ENCODE measurements at places on chromosomes 4 and X.

DNA sequence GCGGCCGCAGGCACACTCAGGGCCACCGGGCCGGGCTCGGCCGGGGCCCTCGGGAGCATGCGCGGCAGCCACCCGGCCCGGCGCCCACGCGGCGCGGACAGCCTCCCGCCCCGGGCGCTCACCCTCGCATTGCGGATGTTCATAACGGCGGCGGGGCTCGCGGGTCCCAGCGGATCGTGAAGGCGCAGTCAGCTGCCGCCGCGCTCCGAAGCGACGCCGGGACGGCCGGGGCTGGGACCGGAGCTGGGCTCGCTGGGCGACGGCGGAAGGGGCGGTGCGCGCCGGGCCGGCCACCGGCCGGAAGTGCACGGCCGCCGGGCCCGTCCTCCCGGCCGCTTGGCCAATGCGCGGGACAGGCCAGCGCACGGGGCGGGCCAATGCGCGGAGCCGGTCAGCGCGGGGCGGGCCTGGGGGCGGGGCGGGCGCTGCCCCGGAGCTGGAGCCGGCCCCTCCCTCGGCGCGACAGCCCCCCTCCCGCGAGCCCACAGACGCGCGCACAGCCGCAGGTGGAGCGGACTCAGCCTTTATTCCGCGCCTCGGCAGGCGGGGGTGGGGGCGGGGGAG lies at the start of gene NAA10:
NAA10 (minus strand) TSS at position 276 of the 564 bp plus-strand sequence; CDS start at position 143, 133 bp downstream.
- peak; percentile 28 for DNase-seq

DNA sequence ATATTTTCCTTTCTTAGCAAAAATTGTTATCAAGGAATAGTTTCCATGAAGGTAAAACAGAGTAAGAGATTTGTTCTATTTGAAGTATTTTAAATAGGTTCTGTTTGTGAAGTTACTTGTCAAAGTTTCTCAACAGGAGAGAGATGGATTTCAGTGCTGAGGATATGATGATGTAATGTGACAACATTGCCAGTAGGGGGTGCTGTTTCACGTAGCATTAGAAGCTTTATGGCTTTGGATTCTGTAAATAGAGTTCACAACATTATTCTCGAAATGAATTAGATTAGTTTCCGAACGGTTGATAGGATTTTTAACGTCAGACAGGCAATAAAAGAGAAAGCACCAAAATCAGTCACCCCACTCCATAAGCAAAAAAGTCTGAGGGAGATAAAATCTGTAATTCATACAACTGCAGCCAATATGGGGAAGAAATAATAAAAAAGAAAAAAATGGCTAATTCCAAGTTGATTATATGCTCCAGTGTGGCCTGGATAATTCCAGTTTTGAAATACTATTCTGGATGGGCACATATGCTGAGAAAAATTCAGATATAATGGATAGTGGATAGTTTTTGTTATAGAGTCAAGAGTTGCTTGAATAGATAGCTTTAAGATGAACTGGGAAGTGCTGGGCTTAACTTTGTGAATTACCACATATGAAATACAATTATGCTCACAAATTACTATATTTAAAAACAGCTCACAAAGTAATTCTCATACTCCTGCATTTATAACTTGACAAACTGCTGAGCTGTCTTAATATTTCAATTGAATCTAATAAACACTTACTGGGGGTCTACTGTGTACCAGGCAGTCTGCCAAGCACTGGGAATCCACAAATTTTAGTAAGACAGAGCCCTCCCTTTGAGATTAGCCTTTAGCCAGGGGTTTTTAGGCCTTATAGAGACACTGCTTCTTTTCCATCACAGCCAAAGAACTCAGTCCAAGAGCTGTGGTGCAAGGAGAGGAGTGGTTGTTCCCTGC lies 109.1 kb downstream of the GPAT3 start:
- peak; percentile 6 for DNase-seq

DNA sequence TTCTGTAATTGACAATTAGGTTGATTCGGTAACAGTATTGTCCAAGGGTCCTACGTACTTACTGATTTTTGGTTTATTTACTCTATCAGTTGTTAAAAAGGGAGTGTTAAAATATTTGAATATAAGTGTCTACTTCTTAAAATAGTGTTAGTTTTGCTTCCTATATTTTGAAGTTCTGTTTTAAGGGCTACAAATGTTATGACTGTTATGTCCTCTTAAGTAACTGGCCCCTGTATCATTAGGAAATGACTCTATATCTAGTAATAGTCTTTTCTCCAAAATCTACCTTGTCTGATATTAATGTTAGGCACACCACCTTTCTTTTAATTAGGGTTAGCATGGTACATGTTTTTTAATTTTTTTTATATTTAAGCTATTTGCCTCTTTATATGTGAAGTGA lies 30.1 kb downstream of the ANKRD50 start:
- no peak for DNase-seq

DNA sequence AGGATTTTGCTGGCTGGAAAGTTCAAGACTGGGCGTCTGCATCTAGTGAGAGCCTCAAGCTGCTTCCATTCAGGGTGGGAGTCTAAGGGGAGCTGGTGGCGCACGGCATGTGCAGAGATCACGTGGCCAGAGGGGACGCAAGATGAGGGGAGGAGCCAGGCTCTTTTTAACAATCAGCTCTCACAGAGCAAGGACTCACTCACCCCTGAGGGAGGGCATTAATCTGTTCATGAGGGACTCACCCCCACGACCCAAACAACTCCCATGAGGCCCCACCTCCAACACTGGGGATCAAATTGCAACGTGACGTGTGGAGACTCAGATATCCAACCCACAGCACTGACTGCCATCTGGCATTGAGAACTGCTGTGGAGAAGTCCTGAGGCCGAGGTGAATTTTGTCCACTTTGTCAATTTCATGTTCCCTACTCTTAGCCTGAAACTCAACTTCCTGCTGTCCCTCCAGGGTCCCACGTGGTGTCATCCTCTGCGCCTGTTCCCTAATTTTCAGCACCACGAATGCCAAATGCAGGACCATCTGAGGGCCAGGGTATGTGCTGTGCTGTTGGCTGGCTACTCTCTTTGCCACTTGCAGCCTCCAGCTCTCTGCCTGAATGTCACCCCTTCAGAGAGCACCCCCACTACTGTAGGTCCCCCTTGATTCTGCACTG lies 5.6 kb downstream of the ZFP92 start:
- no peak for DNase-seq

GRCh38 chr4:1383728-1384591 lies 22.3 kb downstream of the NKX1-1 start:
- no peak for DNase-seq

DNA sequence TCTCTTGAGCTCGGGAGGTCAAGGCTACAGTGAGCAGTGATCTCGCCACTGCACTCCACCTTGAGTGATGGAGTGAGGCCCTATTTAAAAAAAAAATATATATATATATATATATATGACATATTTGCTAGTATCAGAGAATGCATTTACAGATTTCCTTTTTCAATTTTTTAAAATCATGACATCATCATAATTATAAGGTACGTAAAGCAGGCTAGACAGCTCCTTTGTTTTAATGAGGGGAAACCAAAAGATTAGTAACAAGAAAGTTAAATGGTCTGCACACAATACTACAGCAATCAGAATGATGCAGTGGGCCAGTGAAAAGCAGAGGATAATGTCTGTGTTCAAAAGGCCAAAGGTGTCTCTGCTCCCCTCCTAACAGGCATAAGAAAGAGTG lies 43.0 kb downstream of the LAS1L start:
- no peak for DNase-seq

DNA sequence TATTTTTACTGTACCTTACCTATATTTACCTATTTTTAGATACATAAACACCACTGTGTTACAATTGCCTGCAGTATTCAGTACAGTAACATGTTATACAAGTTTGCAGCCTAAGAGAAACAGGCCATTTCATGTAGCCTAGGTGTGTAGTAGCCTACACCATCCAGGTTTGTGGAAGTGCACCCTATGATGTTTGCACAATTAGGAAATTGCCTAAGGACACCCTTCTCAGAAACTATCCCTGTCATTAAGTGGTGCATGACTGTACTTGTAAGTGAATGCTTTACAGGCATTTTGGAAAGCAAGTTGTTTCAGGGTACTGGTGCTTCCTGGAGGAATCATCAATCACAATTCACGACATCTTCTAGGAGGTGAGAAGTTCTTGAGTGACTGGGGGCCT lies 991.8 kb upstream of the SLIT2 start:
- DNase-seq, result no peak

DNA sequence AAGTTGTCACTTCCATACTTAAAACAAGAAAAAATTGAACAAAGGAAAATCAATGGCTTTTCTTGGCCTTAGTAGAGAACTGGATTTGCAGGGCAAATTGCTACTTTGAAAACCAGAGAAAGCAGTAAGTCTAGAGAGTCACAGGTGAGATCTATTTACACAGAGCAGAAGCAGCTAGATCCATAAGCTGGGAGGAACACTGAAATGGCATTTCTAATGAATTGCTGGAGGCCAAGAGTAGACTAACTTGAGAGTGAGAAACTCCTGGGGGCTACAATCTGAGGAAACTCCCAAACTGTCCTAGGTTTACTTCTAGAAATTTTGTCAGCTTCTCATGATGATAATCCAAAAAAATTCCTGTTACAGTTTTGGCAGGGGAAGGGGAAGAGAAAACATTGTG lies 133.3 kb downstream of the SPCS3 start:
- no peak for DNase-seq

- no peak for DNase-seq
Measured at GRCh38 chr4:27084685-27085361, 224.2 kb downstream of the STIM2 start.

DNA sequence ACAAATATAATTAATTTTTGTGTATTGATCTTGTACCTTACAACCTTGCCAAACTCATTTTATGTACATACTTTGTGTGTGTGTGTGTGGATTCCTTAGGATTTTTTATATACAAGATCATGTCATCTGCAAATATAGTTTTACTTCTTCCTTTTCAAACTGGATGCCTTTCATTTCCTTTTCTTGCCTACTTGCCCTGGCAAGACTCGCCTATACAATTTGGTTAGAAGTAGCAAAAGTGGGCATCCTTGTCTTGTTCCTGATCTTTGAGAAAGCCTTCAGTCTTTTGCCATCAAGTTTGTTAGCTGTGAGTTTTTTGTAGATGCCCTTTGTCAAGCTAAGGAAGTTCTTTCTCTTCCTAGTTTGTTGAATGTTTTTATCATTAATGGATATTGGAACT lies 30.5 kb downstream of the RUFY3 start:
- DNase-seq, result no peak

- DNase-seq, result no peak
Measured at GRCh38 chr4:3494462-3494871, 31.4 kb downstream of the DOK7 start.

GRCh38 chr4:88809576-88810219 lies 112.1 kb upstream of the NAP1L5 start:
- DNase-seq, result no peak

DNA sequence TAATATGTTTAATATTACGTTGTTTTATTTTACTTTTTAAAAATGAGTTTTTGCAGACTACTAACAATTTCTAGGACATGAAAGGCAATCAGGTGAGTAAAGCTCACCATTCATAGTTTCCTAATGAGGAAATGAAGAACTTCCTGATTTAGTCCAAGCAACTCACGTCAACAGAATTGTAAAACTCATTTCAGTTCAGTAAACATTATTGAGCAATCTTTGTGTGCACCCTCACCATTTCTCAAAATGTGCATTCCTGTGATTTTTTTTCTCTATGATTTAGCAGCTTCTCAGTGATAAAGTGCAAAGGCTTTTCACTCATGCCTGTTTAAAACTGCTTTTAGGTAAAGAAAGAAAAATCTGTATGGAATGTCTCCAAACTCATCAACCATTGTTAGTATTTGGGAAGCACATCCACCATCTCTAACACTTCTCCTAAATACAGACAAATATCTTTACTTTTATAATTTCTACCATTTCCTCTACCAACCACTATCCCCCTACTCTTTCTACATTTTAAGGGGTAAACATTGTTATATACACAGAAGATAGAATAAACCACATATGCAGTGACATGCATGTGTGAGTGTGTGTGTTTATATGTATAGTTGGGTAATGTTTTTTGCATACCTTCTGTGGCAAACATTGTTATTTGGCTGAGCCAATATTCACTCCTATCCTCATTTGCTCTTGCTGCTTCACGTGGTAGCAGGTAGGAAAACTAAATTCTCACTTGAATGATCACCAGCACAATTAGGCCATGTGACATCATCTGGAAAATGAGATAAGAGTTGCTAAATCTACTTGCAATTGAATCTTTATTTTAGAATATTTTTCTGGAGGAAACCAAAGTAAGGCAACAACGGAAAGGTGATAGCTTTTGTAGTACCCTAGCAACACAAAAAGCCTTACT lies 54.7 kb upstream of the PRDM8 start:
- no peak for DNase-seq

GRCh38 chr4:25030277-25031076 lies at the start of gene LGI2:
Gene LGI2, minus strand, starts transcription at chr4:25030946. Its CDS starts 253 bp downstream, at chr4:25030693.
- no peak for DNase-seq

GRCh38 chr4:3671571-3672464 lies 94.4 kb upstream of the ADRA2C start:
- no peak for DNase-seq

DNA sequence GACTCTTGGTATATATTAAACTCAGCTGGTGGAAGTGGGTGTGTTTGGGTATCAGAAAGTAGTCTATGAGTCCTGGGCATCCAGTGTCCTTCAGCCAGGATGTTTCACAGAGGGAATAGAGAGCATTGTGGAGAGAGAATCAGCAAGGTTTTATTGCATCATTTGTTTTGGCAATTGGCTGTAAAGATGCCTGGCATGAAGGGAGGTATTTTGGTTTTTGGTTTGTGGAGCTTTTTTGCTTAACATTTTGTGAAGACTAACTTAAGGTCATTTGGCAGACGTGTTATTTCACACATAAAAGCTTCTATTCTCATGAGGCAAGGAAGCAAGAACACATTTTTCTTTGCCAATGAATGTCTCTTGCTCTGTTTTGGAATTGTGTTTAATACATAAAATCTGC lies 71.1 kb downstream of the DCLK2 start:
- DNase-seq, result no peak

DNA sequence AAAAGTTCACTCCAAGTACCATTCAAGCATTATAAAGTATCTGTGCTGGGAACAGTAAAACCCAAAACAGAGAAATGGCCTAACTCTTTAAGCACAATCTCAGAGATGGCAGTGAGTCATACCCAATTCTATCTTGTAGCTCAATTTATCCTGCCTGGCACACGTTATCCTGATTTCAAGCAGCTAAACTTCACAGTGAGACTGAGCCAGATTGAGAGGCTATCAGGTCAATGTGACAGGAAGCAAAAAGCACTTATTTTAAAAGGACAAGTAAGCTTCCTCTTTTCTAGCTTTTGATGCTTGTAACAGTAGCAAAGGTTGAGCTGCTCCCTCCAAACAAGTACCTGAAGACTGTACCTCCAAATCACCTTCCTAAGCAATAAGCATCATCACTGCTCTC lies 324.9 kb downstream of the NAF1 start:
- no peak for DNase-seq

DNA sequence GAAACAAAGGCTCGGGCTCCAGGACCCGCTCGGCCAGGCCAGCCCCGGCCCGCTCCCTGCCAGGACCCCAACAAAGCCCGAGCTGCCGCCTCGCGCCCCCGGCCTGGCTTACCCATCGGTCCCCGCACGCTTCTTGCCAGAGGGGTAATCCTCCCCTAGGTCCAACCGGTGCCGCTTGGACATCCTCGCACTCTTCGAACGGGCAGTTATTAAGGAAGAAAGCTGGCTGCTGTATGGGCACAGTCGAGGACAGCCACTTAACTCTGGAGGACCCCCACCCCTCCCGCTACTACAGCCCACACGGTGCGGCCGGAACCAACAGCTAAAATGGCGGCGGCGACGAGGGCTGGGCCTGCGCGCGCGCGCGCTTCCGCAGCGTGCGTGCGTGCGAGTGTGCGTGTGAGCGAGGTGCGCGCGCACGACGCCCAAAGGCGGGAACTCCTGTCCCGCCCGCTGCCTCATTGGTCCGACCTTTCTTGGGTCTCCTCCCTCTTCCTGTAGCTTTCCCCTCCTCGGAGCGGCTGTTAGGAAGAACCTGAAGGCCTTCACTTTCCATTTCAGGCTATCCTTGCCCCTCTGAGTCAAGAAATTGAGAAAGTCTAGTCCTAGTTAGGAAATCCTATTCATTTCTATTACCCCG lies at the start of gene DHX15:
DHX15 (minus strand) TSS at position 344 of the 640 bp plus-strand sequence; CDS start at position 183, 161 bp downstream.
- peak; percentile 87 for DNase-seq
